PC-3 (cell line): ENCODE measurements at places on chromosomes 6 and 20. TPM values are rescaled to one million over a fixed set of nuclear protein-coding genes. Genes with fewer than 3 reads are reported as not detected.

The ZC3H12D gene
- not detected in 2 replicates for total RNA-seq

The RCAN2 gene
- not detected in 2 replicates for total RNA-seq

GRCh38 chr20:19427480-19427879 is 215.0 kb downstream of the SLC24A3 start:
- peaks cover 93% of the 10 kb centered on the region for H3K27me3 ChIP-seq
- no peaks in the 10 kb centered on the region for H3K36me3 ChIP-seq
- no peaks in the 10 kb centered on the region for H3K4me1 ChIP-seq
- no peak overlapping the region for H3K27ac ChIP-seq

DNA sequence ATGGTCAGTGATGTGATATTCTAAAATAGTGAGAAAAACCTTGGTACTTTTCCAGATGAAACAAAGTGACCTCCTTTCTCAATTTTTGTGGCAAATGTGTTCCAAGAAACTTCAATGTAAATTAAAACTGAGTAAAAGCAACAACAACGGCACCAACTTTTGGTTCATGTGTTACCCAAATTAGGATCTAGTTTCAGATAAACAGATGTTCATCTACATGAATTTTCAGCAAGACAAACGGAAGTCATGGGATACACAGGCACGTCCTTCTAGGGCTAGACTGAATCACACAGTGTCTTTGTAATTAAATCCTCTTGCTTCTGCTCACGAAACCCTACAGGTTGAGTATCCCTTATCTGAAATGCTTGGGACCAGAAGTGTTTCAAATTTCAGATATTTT is 915.2 kb downstream of the TFAP2A start:
- no peaks in the 10 kb centered on the region for H3K36me3 ChIP-seq
- H3K27ac ChIP-seq = no peak overlapping the region
- H3K4me3 ChIP-seq = no peak overlapping the region
- no peaks in the 10 kb centered on the region for H3K27me3 ChIP-seq

- no peak overlapping the region for H3K27ac ChIP-seq
- no peaks in the 10 kb centered on the region for H3K4me1 ChIP-seq
- no peaks in the 10 kb centered on the region for H3K27me3 ChIP-seq
- H3K4me3 ChIP-seq = no peak overlapping the region
Observed at GRCh38 chr20:33407251-33407650, 5.9 kb upstream of the CDK5RAP1 start.

The CAGE1 gene
- 0.29 TPM in 1 of 2 replicates, not detected in the other for total RNA-seq

- no peak overlapping the region for H3K27ac ChIP-seq
- H3K4me3 ChIP-seq = no peak overlapping the region
- no peaks in the 10 kb centered on the region for H3K27me3 ChIP-seq
- H3K36me3 ChIP-seq = no peaks in the 10 kb centered on the region
- peaks cover 4% of the 10 kb centered on the region; the same call in 1 of the 2 replicates for H3K4me1 ChIP-seq
Observed at GRCh38 chr6:2410656-2411380, 165.4 kb upstream of the GMDS start.

DNA sequence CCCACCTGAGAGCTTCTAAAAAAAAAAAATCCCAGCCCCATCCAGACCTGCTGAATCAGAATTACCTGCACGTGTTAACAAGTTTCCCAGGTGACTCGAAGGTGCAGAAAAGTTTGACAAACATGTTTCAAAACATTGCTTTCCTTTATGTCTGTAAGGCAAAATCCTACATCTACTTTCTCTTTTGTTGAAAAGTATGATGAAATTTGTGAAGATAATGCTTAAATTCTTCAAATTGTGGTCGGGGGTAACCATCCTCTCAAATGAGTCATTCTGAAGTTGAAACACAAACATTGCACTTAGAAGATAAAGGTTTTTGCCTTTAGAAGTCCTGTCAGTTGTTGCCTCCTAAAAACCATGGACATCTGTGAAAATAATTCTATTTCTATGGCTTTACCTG is 429.7 kb downstream of the EPHA7 start:
- no peaks in the 10 kb centered on the region for H3K36me3 ChIP-seq
- no peak overlapping the region for H3K27ac ChIP-seq
- no peaks in the 10 kb centered on the region for H3K27me3 ChIP-seq

- 0 out of 2 replicates have a peak, but pooled peaks cover 3% of the 10 kb centered on the region for H3K36me3 ChIP-seq
- H3K27me3 ChIP-seq = no peaks in the 10 kb centered on the region
- H3K4me3 ChIP-seq = no peak overlapping the region
- no peaks in the 10 kb centered on the region for H3K4me1 ChIP-seq
- no peak for DNase-seq
- no peak overlapping the region for H3K27ac ChIP-seq
Observed at GRCh38 chr6:13286181-13286580, 42.2 kb downstream of the TBC1D7 start.

The ARFGAP1 gene
- total RNA-seq = 75.6 and 92.0 TPM in 2 replicates

The KLHDC3 gene
- total RNA-seq = 68.9 and 76.0 TPM in 2 replicates

The ADIG gene
- total RNA-seq = not detected in 2 replicates

The ZNF391 gene
- 1.7 and 5.9 TPM in 2 replicates for total RNA-seq

DNA sequence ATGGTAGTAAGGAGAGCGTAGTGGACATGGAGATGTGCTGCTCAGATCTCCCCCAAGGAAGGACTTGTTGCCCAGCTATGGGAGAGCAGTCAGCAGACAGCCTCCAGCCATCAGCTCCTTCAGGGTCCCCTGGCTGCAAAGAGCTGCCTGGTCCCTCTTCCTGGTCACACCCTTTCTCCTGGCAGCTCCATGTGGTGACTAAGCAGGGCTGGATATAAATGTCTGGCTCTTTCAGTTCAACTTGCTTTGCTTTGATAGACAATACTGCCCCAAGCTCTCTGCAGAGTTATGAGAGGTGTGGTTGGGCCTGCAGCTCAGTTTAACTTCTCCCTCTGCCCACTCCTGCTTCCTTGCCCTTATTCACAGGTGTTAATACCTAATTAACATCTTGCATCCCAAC is 64.1 kb upstream of the DDR1 start:
- H3K4me3 ChIP-seq = no peak overlapping the region
- no peaks in the 10 kb centered on the region for H3K27me3 ChIP-seq
- peak overlapping the region; percentile 89 for H3K27ac ChIP-seq

GRCh38 chr6:122730775-122731386 is 48.6 kb upstream of the FABP7 start:
- 0 out of 2 replicates have a peak, but pooled peaks cover 5% of the 10 kb centered on the region for H3K4me1 ChIP-seq
- no peaks in the 10 kb centered on the region for H3K36me3 ChIP-seq
- H3K27me3 ChIP-seq = no peaks in the 10 kb centered on the region
- no peak overlapping the region for H3K4me3 ChIP-seq
